T-cell (primary cell): ENCODE measurements at places on chromosomes 4 and X. TPM values are rescaled to one million over a fixed set of nuclear protein-coding genes. Genes with fewer than 3 reads are reported as not detected.

Gene ADGRL3
- not detected for total RNA-seq

Gene PNMA5
- total RNA-seq = not detected

Gene P2RY8
- total RNA-seq = 182 TPM

Gene SHOX
- total RNA-seq = not detected

Gene ENPEP
- not detected for total RNA-seq

Gene DUSP21
- not detected for total RNA-seq

Gene C4orf50
- total RNA-seq = 3.0 TPM

Gene SMARCA5
- 45.3 TPM for total RNA-seq

Gene DRD5
- not detected for total RNA-seq

Gene PABPC5
- total RNA-seq = not detected

Gene PRR32
- total RNA-seq = not detected

Gene ZNF630
- 2.1 TPM for total RNA-seq

Gene METTL14
- 46.4 TPM for total RNA-seq

Gene OPN1MW
- total RNA-seq = not detected

Gene UCHL1
- 1.2 TPM for total RNA-seq

Gene DGAT2L6
- not detected for total RNA-seq

Gene NDNF
- not detected for total RNA-seq

Gene TXK
- 77.9 TPM for total RNA-seq

Gene YY2
- total RNA-seq = 1.4 TPM

Gene PTPN13
- 8.1 TPM for total RNA-seq

Gene PDZD4
- total RNA-seq = 16.6 TPM

Gene CCKAR
- total RNA-seq = not detected

Gene GPM6B
- 0.35 TPM for total RNA-seq

Gene XAGE1A
- total RNA-seq = not detected

Gene MCTS1
- total RNA-seq = 18.9 TPM

Gene ODAPH
- not detected for total RNA-seq

Gene ADH6
- total RNA-seq = 0.13 TPM

Gene PPM1K
- 80.6 TPM for total RNA-seq

Gene LIMCH1
- total RNA-seq = 0.30 TPM

Gene FGF16
- total RNA-seq = not detected

Gene CPEB2
- 32.3 TPM for total RNA-seq

Gene HTR2C
- total RNA-seq = not detected

Gene CCNA2
- 0.72 TPM for total RNA-seq

Gene LSM6
- 47.9 TPM for total RNA-seq

Gene RAB39B
- 13.4 TPM for total RNA-seq
